ENCODE measurements at places on chromosomes 4 and X. TPM values are rescaled to one million over a fixed set of nuclear protein-coding genes. Genes with fewer than 3 reads are reported as not detected.

Gene CENPVL1
- not detected for total RNA-seq

Gene PNMA3
- 0.71 TPM for total RNA-seq

Gene HS6ST2
- total RNA-seq: 0.26 TPM

Gene ASB12
- 1.4 TPM for total RNA-seq

Gene PLS3
- total RNA-seq: 57.0 TPM

Gene BTC
- total RNA-seq: 0.35 TPM

Gene DKK2
- total RNA-seq: 0.88 TPM

Gene GAGE13
- total RNA-seq: not detected

Gene FAM47E
- 2.9 TPM for total RNA-seq

Gene SPANXA2
- total RNA-seq: not detected

Gene RNF175
- 5.9 TPM for total RNA-seq

Gene TENM3
- 9.2 TPM for total RNA-seq

Gene RTL9
- 0.63 TPM for total RNA-seq
